ENCODE measurements at places on chromosomes 3 and 15.

DNA sequence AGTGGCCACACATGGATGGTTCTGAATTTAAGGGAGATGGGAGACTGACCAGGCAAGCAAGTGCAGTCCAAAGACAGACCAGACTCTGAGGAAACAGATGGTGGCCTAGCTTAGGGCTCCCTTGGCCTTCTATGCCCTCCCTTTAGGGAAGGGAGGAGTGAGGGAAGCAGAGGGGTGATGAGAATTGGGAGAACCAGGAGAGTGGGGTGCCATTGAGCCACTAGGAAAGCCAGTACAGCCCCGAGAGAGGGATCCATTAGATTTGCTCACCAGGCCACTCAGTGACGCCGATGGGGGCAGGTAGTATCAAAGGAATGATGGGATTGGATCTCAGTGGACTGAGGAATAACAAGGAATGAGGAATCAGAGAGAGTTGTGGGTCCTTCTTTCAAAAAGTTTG lies 30.4 kb upstream of the HERC1 start:
- no peak for DNase-seq

DNA sequence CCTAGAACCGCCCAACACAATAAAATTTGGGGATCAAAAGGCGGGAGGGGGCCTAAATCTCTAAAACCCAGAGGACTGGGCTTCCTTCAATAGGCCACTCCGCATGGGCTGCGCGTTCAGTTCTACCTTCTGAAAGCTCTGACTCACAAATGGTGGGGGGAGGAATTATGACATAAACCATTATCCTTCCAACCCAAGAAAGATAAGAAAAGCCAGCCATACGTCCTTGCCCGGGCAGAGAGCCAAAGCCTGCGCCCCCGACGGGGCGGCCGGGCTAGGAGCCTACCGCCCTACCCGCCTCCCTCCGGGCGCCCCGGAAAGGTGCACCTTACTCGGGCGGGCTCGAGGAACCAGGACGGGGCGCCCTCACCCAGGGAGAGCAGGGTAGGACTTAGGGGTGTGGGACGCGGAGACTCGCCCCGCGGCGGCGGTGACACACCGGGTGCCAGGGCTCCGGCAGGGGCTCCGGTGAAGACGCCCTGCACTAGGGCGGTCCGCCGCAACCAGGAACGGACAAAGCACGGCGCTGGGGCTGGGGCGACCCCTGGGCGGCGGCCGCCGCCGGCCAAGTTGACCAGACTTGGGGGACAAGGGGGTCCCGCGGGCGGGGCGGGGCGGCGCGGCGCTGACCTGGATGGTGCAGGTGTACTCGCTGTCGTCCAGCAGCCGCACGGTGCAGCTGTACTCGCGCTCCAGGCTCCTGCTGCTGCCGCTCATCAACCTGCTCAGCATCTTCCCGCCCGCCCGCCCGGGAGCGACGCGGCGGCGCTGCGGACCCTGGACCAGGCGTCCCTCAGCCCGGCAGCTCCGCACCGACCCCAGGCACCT lies 534 bp downstream of the FRMD5 start:
- DNase-seq = peak; percentile 37

DNA sequence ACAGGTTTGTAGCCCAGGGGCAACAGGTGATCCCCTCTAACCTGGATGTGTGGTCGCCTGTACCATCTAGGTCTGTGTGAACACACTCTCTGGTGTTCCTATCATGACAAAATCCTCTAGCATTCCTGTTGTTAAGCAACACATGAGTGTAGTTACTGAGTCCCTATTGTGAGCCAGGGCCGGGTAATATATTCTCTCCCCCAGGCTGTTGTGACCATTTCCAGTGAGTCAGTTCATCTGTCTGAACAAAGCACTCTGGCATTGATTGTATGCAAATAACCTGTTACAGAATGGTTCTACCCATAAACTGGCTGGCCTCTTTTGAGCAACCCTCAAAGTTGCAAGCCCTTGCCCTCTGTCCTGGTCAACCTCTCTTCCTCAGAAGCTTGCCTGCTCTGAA lies 2.6 kb upstream of the FLNB start:
- no peak for DNase-seq

GRCh38 chr3:143888846-143889245 lies 40.6 kb upstream of the SLC9A9 start:
- no peak for DNase-seq

DNA sequence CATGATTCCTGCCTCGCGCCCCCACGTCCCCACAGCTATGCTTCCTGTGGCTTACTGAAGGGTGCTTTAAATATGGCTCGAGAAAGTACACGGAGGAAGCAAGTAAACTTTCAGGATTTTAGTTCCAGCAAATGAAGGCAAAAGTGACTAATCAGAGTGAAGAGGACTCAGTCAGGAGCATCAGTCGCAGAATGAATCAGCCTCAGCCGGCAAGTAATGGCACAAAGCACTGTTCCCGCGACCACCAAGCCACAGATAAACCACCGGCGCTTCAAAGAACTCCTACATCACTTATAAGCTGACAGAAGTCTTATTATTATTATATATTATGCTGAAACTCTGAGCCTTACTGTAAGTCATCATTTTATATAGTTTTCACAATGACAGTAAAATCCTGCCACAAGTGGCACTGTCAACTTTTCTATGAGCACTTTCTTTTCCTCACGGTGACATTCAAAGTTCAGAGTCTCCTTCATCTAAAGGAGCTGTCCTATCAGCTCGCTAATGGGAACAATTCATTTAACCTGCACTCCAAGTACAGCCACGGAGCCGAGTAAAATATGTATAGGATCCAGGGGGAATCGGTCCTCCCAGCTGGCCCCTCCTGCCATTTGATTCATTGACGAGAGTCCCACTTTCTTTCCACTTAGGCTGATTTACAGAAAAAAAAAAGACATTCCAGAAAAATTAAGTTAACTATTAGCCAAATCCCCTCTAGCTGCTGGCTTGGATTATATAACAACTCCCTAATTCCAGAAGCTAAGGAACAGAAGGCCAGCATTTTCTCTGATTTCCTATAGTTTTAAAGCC lies 217.0 kb upstream of the ICE2 start:
- peak; percentile 77 for DNase-seq

- no peak for DNase-seq
These were observed 837 bp downstream of the CACNA2D3 start for GRCh38 chr3:54123003-54123775.

- DNase-seq = no peak
These were observed 26.2 kb downstream of the IDH3A start for GRCh38 chr15:78175330-78175729.

- no peak for DNase-seq
These were observed 221.8 kb upstream of the TPRG1 start for GRCh38 chr3:188949996-188950395.

DNA sequence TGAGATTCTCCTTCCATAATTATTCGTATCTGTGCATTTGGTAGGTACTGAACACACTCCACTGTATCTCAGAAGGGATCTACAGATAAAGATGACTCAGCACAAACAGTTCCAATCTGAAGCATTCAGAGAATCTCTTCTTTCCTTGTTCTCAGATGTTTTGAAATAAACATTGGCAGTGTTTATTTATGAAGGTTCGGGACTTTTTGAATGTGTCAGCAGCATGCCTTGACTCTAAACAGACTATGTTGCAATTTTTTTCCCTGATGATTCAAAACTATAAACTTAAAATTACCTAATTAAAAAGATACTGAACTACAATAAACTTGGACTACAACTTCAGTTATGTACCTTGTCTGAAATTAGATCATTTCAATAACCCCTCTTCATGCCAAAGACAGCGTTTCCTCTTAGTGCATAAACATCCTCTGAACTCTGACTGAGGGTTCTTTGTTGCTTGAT lies 612.9 kb upstream of the TBL1XR1 start:
- DNase-seq = no peak

- DNase-seq = no peak
These were observed 177.8 kb downstream of the SERPINI1 start for GRCh38 chr3:167913219-167913835.

- DNase-seq = peak; percentile 76
These were observed 120.7 kb downstream of the LMLN start for GRCh38 chr3:198080521-198081384.

GRCh38 chr15:45441036-45441435 lies 62.7 kb upstream of the GATM start:
- DNase-seq = no peak

- DNase-seq = no peak
These were observed 68.7 kb downstream of the SENP2 start for GRCh38 chr3:185654758-185655145.

- DNase-seq = no peak
These were observed 104.4 kb downstream of the FMN1 start for GRCh38 chr15:33089878-33090757.

DNA sequence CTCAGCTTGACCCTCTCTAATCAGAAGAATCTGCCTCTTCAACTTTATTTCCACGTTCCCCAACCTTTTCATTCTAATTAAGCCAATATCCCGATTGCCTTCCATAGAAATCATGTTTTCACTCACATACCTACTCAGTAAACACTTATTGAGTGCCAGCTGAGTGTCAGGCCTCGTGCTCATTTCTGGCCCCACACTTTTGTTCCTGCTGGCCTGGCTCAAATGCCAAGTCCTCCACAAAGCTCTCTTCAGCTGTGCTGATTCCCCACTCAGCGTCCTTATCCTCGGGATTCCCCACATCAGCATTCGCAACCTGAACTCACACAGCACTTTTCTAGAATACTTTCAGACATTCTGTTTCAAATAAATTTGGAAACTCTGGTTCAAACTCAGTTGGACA lies 68.9 kb downstream of the THBS1 start:
- DNase-seq = no peak

DNA sequence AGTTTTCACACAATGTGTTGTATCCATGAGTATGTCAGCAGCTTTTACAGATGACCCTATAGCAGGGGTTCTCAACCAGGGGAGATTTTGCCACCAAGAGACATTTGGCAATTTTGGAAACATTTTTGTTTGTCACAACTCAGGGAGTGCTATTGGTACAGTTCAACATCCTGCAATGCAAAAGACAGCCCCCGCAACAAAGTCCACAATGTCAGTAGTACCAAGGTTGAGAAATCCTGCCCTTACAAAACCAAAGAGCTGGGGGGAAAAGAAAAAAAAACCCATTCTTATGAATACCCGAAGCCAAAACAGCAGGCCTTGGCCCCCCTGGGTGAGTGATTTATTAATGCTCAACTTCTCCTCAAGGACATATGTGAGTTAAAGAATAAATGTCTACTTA lies 99.1 kb downstream of the LARS2 start:
- no peak for DNase-seq

- no peak for DNase-seq
These were observed 656.7 kb upstream of the CCDC54 start for GRCh38 chr3:106720510-106720909.

GRCh38 chr15:100140527-100141308 lies 201.1 kb downstream of the ADAMTS17 start:
- no peak for DNase-seq

GRCh38 chr15:27884726-27885125 lies 214.4 kb downstream of the OCA2 start:
- DNase-seq = no peak

DNA sequence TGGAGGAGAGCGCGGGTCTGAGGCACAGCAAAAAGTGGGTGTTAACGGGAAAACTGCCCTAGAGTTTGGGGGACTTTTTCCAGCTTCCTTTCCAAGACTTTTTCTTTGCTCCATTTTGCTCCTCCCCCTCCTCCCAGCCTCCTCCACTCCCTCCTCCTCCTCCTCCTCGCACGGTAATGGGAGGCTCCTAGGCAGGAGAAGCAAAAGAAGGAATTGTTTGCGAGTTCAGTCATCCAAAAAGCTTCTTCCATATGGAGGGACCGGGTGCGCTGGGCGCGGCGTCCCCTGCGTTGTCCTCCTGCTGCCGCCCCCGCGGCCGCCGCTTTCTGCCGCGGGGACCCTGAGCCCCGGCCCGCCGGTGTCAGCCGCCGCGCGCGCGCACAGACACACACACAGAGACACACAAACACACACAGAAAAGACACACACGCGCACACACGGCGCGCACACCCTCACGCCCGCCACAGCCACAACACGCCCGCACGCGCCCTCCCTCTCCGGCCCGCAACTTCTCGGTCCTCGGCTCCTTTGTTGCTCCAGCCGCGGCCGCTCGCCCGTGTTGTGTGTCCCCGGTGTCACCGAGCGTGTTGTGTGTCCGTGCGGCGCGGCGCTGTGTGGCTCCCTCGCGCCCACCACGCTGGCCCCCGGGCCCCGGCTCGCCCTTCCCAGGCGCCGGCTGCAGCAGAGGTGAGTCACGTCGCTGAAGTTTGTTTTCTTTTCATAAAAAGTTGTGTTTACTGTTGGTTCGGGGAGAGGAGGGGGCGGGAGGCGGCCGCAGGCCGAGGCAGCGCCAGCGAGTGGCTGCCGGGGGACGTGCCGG lies at the start of gene BOC:
BOC (plus strand) TSS at position 228 of the 820 bp plus-strand sequence. CDS start 38,246 bp downstream, outside the sequence.
- no peak for DNase-seq

DNA sequence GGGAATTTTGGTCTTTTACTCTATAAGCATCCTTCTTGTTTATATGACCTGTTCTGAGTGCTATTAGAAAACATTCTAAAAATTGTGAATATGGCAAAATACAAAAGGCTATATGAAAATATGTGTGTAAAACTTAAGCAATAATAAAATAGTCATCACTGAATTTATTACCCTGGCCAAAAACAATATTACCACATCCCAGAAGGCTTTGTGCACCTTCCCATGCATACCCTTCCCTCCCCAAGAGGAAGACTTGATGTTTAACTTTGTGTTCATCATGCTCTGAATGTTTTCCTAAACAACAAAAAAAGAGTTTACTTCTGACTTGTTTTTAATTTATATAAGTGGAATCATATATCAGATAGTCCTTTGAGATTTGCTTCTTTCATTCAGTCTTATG lies 155.1 kb upstream of the TNIK start:
- no peak for DNase-seq

GRCh38 chr3:146154995-146155394 lies 6.0 kb downstream of the PLOD2 start:
- no peak for DNase-seq

- DNase-seq = no peak
These were observed 8.8 kb upstream of the ANKDD1A start for GRCh38 chr15:64902863-64903262.

DNA sequence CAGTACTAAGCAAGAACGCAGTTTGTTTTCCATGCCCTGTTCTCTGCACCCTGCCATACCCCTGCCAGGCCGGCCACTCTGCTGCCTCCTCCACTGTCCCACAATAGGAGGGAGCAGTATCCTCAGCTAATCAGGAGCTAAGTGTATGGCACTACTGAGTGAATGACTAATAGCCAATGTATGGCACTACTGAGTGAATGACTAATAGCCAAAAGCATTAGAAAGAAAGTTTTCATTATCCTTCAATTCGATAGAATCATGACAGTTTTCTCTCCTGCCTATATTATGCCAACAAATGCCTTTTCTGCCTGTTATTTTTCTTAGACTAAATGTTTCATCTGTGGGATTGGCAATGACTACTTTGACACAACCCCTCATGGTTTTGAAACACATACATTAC lies 107.5 kb upstream of the CHRM5 start:
- no peak for DNase-seq

Data from stimulated activated CD4-positive, alpha-beta T cell treated with anti-CD3 and anti-CD28 coated beads, Interleukin-4, amount 100 ng/mL, for 4 hours (primary cell).